ENCODE measurements at places on chromosomes 1 and 21.
A peak's percentile ranks its signal among the peaks of the same experiment; 100 is the strongest.

GRCh38 chr1:192951691-192952460 is 107.3 kb downstream of the UCHL5 start:
- no peak for DNase-seq

GRCh38 chr1:54317084-54317483 is 89.1 kb downstream of the SSBP3 start:
- DNase-seq: no peak

- DNase-seq: no peak
Measured at GRCh38 chr1:161166669-161167548, 683 bp downstream of the PPOX start.

DNA sequence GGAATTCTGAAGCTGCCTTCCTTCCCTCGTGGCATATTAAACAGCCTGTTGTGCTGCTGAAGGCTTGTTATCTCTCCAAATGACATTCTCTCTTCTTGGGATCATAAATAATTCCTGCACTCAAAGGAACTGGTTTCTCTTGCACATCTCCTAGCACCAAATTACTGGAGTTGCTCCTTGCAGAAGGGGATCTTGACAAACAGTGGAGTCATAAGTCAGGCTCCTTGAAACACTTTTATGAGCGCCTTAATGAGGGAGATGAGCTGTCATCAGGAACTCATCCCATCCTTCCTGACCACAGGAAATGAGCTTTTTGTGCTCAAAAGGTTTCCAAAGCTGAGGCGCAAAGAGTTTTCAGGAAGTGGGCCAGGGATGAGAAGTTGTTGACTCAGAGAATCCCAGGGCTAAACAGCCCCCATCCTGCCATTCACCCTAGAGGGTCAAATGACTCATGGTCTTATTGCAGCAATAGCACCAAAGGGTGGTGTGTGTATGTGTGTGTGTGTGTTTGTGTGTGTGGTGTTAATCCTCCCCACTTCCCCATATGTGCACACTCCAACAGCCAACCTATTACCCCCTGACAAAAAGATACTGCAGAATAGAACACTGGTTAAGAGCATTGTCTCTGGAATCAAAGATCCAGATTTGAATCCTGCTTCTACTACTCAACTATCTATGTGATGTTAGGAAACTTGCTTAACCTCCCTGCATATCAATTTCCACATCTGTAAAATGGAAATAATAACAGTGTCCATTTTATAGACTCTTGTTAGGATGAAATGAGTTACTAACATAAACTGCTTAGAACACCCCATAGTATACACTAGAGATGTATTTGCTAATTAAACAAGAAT is 2.8 kb upstream of the PHC2 start:
- no peak for DNase-seq

DNA sequence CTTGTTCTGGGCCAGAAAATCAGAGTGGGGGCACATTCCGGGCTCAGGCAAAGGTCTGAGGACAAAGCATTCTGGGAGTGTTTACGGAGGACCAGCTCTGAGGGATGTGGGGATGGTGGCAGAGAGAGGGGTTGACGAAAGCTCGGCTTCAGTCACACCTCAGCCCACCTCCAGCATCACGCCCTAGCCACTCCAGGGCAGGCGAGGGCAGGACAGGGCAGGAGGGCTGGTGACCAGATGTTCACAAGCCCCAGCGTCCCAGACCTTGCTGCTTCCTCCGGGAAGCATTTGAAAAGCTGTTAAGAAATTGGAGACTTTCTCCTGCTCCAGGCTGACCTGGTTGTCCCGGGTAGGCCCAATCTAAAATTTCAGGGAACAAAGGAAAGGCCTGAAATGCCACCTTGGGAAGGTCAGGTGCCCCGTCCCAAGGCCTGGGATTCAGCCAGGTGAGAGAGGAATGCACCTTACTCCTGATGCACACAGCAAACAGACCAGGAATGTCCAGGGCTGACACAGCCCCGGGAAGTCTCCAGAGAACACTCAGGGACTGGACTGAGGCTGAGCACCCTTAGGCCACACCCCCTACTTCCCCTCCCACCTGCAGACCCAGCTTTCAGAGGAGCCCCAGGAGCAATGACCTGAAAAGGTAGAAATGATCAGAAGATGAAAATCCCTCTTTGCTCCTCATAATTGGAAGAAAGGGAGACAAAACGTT is 71.9 kb upstream of the KLHDC7A start:
- no peak for DNase-seq

- no peak for DNase-seq
Measured at GRCh38 chr1:223843934-223844786, 1.6 kb downstream of the TP53BP2 start.

GRCh38 chr1:28173980-28174297 is 2.6 kb downstream of the PTAFR start:
- no peak for DNase-seq

GRCh38 chr1:26537951-26538352 is 8.4 kb downstream of the RPS6KA1 start:
- DNase-seq: no peak

DNA sequence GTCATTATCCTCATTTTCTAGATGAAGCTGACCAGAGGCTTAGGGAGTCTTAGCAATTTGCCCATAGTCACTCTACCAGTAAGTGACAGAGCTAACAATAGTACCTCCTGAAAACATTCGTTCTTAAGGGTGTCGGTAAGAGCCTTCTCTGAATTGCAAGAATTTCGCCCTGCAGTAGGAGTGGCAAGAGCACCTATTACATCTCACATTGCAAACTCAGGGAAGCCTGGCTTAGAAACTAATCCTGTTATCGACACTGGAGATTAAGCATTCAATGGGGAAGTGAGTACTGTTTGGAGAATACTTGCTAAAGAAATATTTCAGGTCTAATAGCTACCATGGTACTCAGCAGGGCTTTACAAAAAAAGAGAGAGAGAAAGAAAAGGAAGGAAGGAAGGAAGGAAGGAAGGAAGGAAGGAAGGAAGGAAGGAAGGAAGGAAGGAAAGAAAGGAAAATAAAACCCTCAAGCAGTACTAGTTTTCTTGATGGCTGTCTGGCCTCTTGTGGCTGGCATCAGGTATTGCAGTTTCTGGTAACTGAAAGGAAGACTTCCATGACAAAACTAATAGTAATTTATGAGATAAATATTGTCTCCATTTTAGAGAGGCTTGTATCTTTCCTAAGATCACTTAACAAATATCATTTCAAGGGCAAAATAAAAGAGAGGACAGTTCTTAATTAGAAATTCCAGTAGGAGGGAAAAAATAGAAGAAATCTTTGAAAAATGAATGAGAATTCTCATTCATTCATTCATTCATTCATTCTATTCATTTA is 10.4 kb downstream of the C1orf226 start:
- DNase-seq: no peak

- no peak for DNase-seq
Measured at GRCh38 chr1:83102630-83103071, 896.3 kb downstream of the TTLL7 start.

DNA sequence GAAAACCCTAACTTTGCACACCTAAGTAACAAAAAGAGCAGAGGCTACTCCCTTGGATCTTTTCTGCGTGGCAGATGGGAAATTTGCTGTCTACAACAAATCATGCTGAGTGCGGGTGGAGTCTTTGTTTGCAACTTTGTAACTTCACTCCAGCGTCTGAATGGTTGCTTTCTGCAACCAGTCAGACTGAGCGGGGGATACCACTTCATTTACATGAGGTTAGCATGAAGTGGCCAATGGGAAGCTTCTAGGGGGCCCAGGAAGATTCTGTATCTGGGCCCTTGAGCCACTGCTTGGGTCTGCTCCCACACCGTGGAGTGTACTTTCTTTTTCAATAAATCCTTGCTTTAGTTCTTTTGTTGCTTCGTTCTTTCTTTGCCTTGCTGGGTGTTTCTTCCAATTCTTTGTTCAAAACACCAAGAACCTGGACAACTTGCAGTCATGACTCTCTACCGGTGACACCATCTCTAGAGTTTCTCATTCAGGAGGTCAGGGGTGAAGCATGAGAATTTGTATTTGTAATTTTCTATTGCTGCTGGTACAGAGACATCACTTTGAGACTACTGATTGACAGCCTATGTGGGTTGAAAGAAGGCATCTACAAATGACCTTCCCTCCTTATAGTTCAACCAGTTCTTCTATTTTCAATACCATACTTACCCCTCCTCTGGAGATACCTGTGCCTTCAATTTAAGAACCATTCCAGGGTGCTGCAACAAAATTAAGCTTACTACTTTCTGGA is 55.8 kb upstream of the RC3H1 start:
- DNase-seq: no peak

GRCh38 chr1:153586347-153586746 is 20.7 kb upstream of the S100A2 start:
- no peak for DNase-seq

- peak; percentile 73 for DNase-seq
Measured at GRCh38 chr1:233295237-233295974, at the start of gene PCNX2. Gene PCNX2, minus strand, starts transcription at chr1:233295725. Its CDS starts 247 bp downstream, at chr1:233295478.

- DNase-seq: no peak
Measured at GRCh38 chr1:235429143-235429542, 61.9 kb downstream of the TBCE start.

GRCh38 chr1:40652979-40653378 is 12.5 kb downstream of the RIMS3 start:
- DNase-seq: no peak
